A549 (cell line): ENCODE measurements at places on chromosomes 12 and 14. TPM values are rescaled to one million over a fixed set of nuclear protein-coding genes. Genes with fewer than 3 reads are reported as not detected.
A peak's percentile ranks its signal among the peaks of the same experiment; 100 is the strongest.

Gene COX8C
- not detected in 3 replicates for polyA plus RNA-seq

DNA sequence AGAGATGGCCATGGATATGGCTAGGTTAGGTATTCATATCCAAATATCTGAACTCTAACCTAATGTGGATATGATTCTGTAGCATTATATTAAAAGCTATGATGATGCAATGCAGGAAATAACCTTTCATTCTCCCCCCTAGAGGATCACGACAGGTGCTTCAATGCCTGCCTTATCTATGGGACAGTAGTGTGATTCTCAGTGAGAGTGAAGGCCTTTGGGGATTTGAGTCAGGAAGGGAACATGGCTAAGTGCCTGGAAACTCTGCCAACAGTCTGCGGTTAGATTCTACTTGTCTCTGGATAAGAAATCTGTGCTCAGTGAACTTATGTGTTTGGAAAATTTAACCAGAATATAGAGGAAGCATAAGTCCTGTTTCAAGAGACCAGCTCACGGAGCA lies 81.8 kb downstream of the SLC38A1 start:
- no peak for DNase-seq

- no peak for DNase-seq
Measured at GRCh38 chr14:30550335-30550734, 8.6 kb upstream of the G2E3 start.

- no peak for DNase-seq
Measured at GRCh38 chr14:53955671-53956426, 776 bp downstream of the BMP4 start.

Gene UNC79
- polyA plus RNA-seq = 0.01 TPM in 3 replicates

DNA sequence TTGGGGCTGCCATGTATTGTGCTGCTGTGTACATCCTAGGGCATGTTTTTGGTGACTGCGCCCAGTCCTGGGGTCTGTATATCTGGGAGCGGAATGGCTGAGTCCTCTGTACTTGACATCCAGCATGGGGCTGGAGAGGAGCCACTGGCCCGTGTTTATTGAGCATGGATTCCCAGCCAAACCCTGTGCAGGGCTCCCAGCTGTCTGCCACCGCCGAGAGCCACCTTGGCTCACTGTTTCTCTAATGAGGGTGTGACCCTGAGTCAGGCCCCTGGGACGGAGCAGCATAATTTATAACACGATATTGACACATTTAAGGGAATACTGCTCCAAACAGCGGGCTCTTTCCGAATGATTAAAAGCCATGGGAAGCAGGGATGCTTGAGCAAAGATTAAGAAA lies 211.5 kb upstream of the PWP1 start:
- no peak for DNase-seq

Gene HOXC12
- polyA plus RNA-seq = not detected in 3 replicates

Gene CFAP54
- polyA plus RNA-seq = 0.68 to 0.91 TPM (median 0.70 TPM) in 3 replicates

GRCh38 chr12:57055824-57056223 lies 5.9 kb upstream of the MYO1A start:
- no peak for DNase-seq

- peak; percentile 92 for DNase-seq
Measured at GRCh38 chr12:121812320-121812871, 8.6 kb downstream of the SETD1B start.

Gene HOXC4
- polyA plus RNA-seq = 2.8 to 4.0 TPM (median 3.5 TPM) in 3 replicates

Gene NEUROD4
- polyA plus RNA-seq = not detected in 3 replicates

Gene GNB3
- polyA plus RNA-seq = 2.3 to 3.7 TPM (median 2.7 TPM) in 3 replicates

DNA sequence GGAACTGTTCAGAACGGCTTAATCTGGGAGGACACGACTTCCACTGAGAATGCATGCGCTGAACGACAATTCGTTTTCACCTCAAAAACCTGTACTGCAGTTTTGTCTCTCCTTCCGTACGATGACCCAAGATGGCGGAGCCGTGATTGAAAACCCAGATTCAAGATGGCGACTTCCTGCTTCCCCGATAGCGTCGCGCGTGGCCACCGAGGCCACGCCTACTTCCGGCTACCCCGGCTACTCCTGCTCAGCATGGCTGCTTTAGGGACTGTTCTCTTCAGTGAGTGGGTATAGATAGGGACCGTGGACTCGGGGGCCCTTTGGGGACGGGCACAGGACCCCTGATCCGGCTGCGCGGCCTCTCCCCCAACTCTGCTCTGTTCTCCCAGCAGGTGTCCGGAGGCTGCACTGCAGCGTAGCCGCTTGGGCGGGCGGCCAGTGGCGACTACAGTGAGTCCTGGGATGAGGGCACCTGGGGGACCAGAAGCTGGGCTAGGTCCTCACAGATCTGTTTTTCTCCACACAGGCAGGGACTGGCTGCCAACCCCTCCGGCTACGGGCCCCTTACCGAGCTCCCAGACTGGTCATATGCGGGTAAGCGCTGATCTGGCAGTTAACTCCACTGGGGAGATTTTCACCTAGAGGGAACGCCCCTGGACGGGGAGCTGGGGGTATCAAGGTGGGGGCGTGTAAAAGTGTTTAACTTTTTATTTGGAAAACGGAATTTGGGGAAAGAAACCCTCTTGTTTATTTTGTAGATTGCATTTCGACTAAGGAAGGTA lies at the start of gene MRPL52:
Gene MRPL52 (plus strand): TSS at position 227 of the 782 bp plus-strand sequence. CDS start 26 bp downstream, at position 253.
- peak; percentile 88 for DNase-seq

Gene SAMD15
- polyA plus RNA-seq = 2.1 to 2.5 TPM (median 2.2 TPM) in 3 replicates

Gene PDZRN4
- polyA plus RNA-seq = 0.03 TPM in 1 of 3 replicates, not detected in the others
